ENCODE measurements at places on chromosomes 2 and 18.

- no peak overlapping the region for H3K4me3 ChIP-seq
- H3K4me1 ChIP-seq, result no peaks in the 10 kb centered on the region
- no peaks in the 10 kb centered on the region for H3K27me3 ChIP-seq
- H3K36me3 ChIP-seq, result no peaks in the 10 kb centered on the region
Observed at GRCh38 chr2:78811955-78812610, 213.4 kb upstream of the REG3G start.

GRCh38 chr2:109372171-109372568 is 241.6 kb downstream of the SEPTIN10 start:
- H3K36me3 ChIP-seq, result peaks cover 38% of the 10 kb centered on the region
- DNase-seq, result no peak
- H3K27ac ChIP-seq, result no peak overlapping the region
- H3K4me1 ChIP-seq, result peaks cover 4% of the 10 kb centered on the region
- no peak overlapping the region for H3K4me3 ChIP-seq
- H3K27me3 ChIP-seq, result no peaks in the 10 kb centered on the region

- H3K36me3 ChIP-seq, result peaks cover 84% of the 10 kb centered on the region
- no peaks in the 10 kb centered on the region for H3K27me3 ChIP-seq
- no peak overlapping the region for H3K27ac ChIP-seq
- no peak overlapping the region for H3K4me3 ChIP-seq
- no peak for DNase-seq
Observed at GRCh38 chr2:233287871-233288270, 19.7 kb upstream of the SAG start.

- peak; percentile 75 for DNase-seq
- no peaks in the 10 kb centered on the region for H3K4me1 ChIP-seq
- H3K27me3 ChIP-seq, result no peaks in the 10 kb centered on the region
Observed at GRCh38 chr2:164910101-164910899, 45.0 kb downstream of the SLC38A11 start.

GRCh38 chr2:278927-279320 is 9.0 kb downstream of the ALKAL2 start:
- H3K27ac ChIP-seq, result no peak overlapping the region
- no peak for DNase-seq
- H3K4me1 ChIP-seq, result peaks cover 4% of the 10 kb centered on the region
- H3K36me3 ChIP-seq, result peaks cover 34% of the 10 kb centered on the region
- no peak overlapping the region for H3K4me3 ChIP-seq

DNA sequence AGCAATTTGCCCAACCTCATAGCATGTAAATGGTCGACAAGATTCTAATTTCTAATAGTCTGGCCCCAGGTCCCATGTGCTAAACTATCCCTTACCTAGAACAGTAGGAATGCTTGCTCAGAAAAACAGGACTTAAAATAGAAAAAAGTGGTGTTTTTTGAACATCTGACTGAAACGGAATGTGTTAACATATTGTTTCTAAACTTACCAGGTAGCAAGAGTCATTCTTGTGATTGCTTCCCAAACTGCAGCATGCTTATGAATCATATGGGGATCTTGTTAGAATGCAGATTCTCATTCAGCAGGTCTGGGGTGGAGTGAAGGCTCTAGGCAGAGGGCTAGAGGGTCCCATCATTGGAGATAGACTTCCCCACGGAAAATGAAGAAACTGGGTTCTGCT is 5.8 kb upstream of the SLC20A1 start:
- no peak overlapping the region for H3K4me3 ChIP-seq
- peak overlapping the region; percentile 90 for H3K27ac ChIP-seq
- DNase-seq, result no peak
- no peaks in the 10 kb centered on the region for H3K27me3 ChIP-seq
- H3K4me1 ChIP-seq, result peaks cover 18% of the 10 kb centered on the region

DNA sequence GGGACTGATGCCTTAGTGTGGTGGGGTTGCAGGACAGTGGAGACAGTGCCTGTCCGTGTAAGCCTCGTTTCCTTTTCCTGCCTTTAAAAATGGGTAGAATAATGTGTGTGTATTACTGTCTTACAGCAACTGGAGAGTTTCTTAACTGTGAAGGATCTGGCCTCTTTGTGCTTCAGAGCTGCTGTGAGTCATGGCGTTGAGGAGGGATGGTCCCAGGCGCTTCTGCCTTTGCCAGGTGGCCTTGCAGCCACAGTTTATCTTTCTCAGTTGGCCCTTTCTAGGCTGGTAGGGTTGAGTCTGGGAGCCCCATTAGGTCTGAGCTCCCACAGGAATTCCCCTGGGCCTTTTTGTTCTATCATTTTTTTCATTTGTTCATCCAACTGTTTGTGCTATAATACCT is 9.2 kb downstream of the PRADC1 start:
- H3K36me3 ChIP-seq, result peaks cover 96% of the 10 kb centered on the region
- no peak for DNase-seq
- H3K4me1 ChIP-seq, result peaks cover under 1% of the 10 kb centered on the region

GRCh38 chr2:40148334-40148733 is 303.6 kb downstream of the SLC8A1 start:
- H3K4me3 ChIP-seq, result no peak overlapping the region
- DNase-seq, result no peak
- H3K27me3 ChIP-seq, result no peaks in the 10 kb centered on the region
- H3K36me3 ChIP-seq, result no peaks in the 10 kb centered on the region

- H3K36me3 ChIP-seq, result no peaks in the 10 kb centered on the region
- H3K27ac ChIP-seq, result no peak overlapping the region
- H3K27me3 ChIP-seq, result peaks cover 80% of the 10 kb centered on the region
Observed at GRCh38 chr18:78984941-78985784, 5.5 kb downstream of the SALL3 start.

- no peaks in the 10 kb centered on the region for H3K27me3 ChIP-seq
- DNase-seq, result no peak
- H3K4me1 ChIP-seq, result no peaks in the 10 kb centered on the region
- no peaks in the 10 kb centered on the region for H3K36me3 ChIP-seq
- H3K27ac ChIP-seq, result no peak overlapping the region
Observed at GRCh38 chr18:38198956-38199355, 633.4 kb upstream of the CELF4 start.

GRCh38 chr18:5106730-5107129 is 90.3 kb downstream of the AKAIN1 start:
- no peak overlapping the region for H3K4me3 ChIP-seq
- no peaks in the 10 kb centered on the region for H3K27me3 ChIP-seq
- no peak for DNase-seq
- H3K4me1 ChIP-seq, result no peaks in the 10 kb centered on the region
- no peaks in the 10 kb centered on the region for H3K36me3 ChIP-seq
- no peak overlapping the region for H3K27ac ChIP-seq

DNA sequence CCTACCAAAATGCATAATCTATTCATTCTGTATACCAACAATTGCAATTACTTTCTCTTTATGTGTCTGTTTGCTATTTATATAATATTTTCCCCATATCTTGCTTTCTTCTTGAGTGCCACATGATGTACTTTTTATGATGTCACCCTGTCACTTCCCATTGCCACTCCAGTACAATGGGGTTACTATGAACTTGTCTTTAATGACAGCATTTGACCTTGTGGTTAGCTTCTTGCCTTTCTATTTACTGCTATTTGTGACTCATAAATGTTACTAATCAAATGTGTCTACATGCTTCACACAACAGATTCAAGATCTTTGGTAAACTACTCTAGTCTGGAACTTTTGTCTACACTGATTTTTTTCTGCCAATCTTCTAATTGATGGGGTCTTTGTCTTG is 486.3 kb downstream of the NR4A2 start:
- peak; percentile 4 for DNase-seq
- H3K4me1 ChIP-seq, result no peaks in the 10 kb centered on the region
- H3K4me3 ChIP-seq, result no peak overlapping the region
- no peak overlapping the region for H3K27ac ChIP-seq
- H3K27me3 ChIP-seq, result no peaks in the 10 kb centered on the region

DNA sequence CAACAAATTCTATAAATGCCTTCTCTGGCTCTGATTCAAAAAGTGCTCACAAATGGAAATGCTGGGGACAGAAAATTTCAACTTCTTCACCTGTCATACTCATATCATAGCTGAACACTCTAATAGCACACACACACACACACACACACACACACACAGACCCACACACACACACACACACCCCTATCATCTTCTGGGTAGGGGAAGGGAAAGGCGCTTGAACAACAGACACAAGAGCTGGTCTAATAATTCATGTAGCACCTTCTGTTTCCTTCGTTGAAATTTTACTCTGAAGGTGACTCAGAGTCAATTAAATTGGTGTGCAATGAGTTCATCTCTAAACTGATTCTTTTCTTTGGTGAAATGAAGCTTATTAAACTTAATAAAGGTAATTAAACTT is 32.9 kb downstream of the CD28 start:
- H3K4me3 ChIP-seq, result no peak overlapping the region
- DNase-seq, result no peak
- H3K4me1 ChIP-seq, result peaks cover 3% of the 10 kb centered on the region
- H3K27ac ChIP-seq, result no peak overlapping the region

- H3K27me3 ChIP-seq, result no peaks in the 10 kb centered on the region
- H3K36me3 ChIP-seq, result no peaks in the 10 kb centered on the region
- peak; percentile 85 for DNase-seq
- peaks cover 2% of the 10 kb centered on the region for H3K4me1 ChIP-seq
- no peak overlapping the region for H3K27ac ChIP-seq
- H3K4me3 ChIP-seq, result no peak overlapping the region
Observed at GRCh38 chr2:12965540-12966269, 249.0 kb downstream of the TRIB2 start.

DNA sequence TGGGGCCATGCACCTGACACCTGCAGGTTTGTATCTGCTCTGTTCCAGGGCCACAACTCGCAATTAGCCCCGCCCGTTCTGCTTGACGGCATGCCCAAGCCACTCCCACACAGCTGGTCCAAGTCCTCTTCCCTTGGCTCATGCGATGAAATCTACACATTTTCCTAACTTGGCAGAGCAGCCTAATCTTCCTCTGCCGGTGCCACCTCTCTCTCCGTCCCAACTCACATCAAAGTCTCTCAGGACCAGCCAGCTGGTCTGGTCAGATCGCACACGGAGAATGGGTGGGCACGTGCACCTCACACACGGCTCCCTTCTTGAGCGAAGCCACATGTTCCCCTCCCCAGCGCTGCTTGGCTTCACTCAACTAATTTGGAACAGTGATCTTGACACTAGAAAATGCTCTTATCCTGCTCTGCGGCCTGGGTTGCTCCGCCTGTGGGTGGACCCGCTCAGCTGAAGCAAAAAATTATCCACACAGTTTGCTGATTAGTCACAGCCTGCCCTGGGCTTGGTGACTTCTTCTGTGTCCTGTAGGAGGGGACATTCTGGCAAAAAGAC is 176.7 kb downstream of the NRP2 start:
- H3K27ac ChIP-seq, result no peak overlapping the region
- no peaks in the 10 kb centered on the region for H3K4me1 ChIP-seq

- H3K4me3 ChIP-seq, result peak overlapping the region; percentile 75
- no peaks in the 10 kb centered on the region for H3K36me3 ChIP-seq
- peak; percentile 69 for DNase-seq
- H3K4me1 ChIP-seq, result no peaks in the 10 kb centered on the region
Observed at GRCh38 chr2:50143822-50144575, 887.9 kb downstream of the NRXN1 start.

GRCh38 chr2:84494070-84494469 is 22.2 kb upstream of the DNAH6 start:
- peak; percentile 33 for DNase-seq
- no peaks in the 10 kb centered on the region for H3K27me3 ChIP-seq
- H3K4me3 ChIP-seq, result no peak overlapping the region
- H3K4me1 ChIP-seq, result peaks cover 3% of the 10 kb centered on the region

DNA sequence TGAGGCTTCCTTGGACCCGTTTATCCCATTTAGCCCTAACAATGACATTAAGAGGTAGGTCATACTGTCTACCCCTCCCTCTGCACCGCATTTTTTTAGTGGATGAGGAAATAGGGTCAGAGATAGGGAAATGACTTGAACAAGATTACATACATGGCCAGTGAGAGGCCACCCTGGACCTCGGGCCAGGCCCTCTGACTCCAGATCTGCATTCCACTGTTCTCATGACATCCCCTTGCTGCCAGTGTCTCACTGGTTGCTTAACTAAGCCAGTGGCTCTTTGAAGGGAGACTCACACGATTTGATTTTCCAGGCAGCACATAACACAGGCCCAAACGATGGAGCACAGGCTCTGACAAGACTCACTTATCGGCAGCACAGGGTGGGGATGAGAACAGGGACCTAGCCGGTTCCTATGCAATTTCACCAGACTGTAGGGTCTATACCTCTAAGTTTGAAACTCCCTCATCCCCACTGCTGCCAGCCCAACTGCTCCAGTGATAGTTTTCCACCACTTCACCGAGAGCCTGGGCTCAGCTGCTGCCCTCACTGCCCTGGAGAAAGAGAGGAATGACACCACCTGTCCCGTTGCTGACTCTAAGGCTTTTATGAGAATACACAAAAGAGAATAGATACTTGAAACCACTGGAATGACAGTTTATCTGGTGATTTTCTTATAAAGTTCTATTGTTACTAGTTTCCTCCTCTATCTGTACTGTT is 82.5 kb downstream of the TMEM247 start:
- no peak for DNase-seq
- no peak overlapping the region for H3K27ac ChIP-seq
- H3K36me3 ChIP-seq, result peaks cover 22% of the 10 kb centered on the region
- H3K4me1 ChIP-seq, result no peaks in the 10 kb centered on the region
- H3K4me3 ChIP-seq, result no peak overlapping the region

DNA sequence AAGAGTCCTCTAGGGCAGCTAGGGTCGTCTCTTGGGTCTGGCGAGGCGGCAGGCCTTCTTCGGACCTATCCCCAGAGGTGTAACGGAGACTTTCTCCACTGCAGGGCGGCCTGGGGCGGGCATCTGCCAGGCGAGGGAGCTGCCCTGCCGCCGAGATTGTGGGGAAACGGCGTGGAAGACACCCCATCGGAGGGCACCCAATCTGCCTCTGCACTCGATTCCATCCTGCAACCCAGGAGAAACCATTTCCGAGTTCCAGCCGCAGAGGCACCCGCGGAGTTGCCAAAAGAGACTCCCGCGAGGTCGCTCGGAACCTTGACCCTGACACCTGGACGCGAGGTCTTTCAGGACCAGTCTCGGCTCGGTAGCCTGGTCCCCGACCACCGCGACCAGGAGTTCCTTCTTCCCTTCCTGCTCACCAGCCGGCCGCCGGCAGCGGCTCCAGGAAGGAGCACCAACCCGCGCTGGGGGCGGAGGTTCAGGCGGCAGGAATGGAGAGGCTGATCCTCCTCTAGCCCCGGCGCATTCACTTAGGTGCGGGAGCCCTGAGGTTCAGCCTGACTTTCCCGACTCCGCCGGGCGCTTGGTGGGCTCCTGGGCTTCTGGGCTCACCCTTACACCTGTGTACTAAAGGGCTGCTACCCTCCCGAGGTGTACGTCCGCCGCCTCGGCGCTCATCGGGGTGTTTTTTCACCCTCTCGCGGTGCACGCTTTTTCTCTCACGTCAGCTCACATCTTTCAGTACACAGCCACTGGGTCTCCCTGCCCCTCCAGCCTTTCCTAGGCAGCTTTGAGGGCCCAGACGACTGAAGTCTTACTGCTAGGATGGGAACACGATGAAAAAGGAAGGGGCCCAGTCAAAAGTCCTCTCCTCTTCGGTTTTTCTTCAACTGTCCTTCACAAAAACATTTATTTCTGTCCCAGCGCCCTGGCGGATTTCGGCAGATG is 8.1 kb downstream of the SIX2 start:
- peak overlapping the region; percentile 77 for H3K4me3 ChIP-seq
- peak; percentile 25 for DNase-seq
- H3K36me3 ChIP-seq, result no peaks in the 10 kb centered on the region
- H3K27me3 ChIP-seq, result peaks cover 89% of the 10 kb centered on the region

GRCh38 chr2:205187731-205188130 is 494.6 kb upstream of the NRP2 start:
- no peak for DNase-seq
- no peak overlapping the region for H3K27ac ChIP-seq
- H3K4me3 ChIP-seq, result no peak overlapping the region
- no peaks in the 10 kb centered on the region for H3K27me3 ChIP-seq
- H3K36me3 ChIP-seq, result no peaks in the 10 kb centered on the region
- no peaks in the 10 kb centered on the region for H3K4me1 ChIP-seq
